ENCODE measurements at places on chromosomes 1 and 21.

- no peak for DNase-seq
Measured at GRCh38 chr21:41280115-41280919, 36.3 kb upstream of the FAM3B start.

DNA sequence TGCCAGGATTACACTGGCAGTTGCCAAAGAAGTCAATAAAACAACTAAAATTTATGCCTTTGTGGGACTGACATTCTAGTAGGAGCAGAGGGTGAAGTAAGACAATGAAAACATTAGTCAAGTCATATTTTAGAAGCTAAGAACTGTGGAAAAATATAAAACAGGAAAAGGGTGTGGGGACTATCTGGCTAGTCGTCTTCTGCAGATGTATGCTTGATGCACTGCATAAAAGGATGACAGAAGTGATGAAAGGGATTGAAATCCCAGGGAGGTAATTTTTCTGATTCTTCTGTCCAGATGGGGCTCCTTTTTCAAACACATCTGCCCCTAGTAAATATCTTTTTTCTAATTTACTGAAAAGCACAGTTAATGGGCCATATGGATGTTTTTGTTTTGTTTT is 706.3 kb downstream of the ADGRL2 start:
- no peak for DNase-seq

DNA sequence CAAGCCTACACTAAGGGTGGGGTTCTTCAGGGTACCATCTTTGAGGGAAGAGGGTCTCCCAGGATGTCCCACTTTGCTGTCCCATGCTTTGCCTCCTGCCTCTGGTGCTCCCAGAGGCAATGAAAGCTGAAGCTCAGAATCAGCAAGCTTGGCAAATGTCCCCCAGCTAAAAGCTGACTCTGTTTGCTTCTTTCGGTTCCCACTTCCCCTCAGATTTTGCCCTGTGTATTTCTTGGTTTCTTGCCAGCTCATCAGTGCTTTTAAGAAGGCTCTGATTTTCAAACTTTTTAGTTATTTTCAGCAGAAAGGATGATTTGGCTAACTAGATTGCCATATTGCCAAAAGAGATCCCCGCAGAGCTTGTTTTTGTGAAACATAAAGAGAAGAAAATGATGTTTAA is 33.1 kb upstream of the COG2 start:
- DNase-seq, result peak; percentile 47

GRCh38 chr1:186213225-186213607 is 161.8 kb downstream of the TPR start:
- no peak for DNase-seq

- DNase-seq, result no peak
Measured at GRCh38 chr21:38816400-38816977, 10.8 kb downstream of the ETS2 start.

GRCh38 chr1:68168545-68169171 is 63.7 kb downstream of the WLS start:
- no peak for DNase-seq

DNA sequence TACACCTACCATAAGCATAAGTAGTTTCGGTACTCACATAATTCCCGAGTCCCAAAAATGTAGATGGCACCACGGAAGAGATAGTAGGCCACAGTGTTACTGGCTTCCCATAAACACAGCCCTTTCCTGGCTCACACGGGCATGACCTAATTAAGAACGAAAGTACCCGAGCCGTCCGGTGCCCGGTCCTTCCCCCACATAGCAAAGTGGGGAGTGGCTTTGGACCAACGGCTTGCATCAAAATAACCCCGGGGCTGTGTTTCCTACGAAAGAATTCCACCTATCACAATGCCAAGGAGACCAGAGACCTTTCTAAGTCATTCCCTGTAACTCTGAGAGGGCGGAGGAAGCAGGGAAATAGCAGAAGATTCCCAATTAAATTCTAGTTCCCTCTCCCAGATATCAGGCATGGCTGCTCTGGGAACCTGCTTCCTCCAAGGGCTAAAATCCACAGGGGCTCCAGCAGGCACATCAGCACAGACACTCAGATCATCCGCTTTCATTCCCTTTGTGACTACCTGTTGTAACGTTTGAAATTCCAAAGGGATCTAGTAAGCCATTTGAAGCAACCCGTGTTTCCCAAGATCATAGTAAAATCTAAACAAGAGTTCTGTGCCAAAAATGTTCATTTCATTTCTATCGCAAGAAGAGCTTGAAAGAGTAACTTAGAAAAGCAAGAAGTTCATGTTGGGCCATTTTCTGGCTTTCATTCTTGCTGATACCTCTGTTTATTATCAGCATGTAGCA is at the start of gene TMPRSS3:
Gene TMPRSS3 (minus strand): TSS at position 148 of the 747 bp plus-strand sequence. CDS start 635 bp downstream, outside the sequence.
- DNase-seq, result no peak

DNA sequence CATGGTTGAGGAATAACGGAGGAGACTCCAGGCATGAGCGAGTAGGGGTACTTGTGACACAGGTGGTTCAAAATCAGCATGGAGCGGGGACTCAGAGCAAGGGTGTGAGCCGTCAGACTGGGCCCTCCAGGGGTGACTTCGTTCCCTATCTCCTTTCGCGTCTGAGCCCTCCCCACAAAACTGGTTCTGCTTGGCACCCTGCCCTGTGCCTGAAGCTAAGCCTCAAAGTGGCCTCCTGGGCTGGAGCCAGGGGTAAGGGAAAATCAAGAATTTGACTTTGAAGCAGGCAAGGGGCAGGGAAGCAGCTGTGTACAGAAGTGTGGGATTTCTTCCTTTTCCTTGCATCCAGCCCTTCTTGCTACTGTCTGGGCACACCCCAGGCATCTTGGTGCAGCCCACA is 331.5 kb upstream of the AJAP1 start:
- DNase-seq, result no peak

GRCh38 chr1:172909606-172910326 is 141.0 kb downstream of the TNFSF18 start:
- DNase-seq, result no peak

- DNase-seq, result no peak
Measured at GRCh38 chr1:78045563-78045925, 222 bp upstream of the GIPC2 start.

DNA sequence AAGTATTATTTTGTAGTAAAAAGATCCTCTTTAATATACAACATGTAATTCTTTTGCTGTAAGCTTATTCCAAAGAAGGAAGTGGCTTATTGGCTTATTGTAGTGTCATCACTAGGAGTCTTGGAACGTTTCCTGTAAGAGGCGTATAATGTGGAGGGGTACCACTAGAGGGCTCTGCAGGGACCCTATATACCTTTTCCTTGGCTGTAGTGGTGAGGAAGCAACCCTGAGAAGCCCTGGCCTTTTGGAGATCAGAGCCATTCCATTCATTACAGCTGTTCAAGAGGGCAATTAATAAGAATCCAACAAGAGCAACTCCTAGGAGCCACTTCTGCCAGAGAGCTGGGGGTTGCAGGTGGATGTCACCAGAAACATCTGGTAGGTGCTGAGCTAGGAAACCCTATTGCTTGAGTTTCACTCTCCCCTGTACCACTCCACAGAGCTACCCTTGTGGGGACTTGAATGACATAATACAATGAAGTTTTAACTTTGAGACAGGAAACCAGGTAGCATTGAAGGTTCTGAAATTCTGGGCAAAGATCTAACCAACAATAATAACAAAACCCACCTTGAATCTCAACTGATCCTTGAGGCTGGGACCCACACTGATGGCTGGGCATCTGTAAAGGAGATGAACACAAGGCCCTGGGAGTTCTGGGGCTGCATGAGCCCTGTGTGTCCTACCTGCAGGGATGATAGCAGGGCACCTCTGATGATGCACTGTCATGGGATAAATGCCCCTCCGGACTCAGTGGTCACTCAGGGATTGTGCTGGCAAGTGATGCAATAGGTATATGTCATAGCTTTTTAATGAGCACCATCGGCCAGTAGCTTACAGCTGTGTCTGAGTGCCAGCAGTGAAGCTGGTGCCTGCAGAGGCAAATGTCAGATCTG is 160.2 kb upstream of the COA6 start:
- DNase-seq, result peak; percentile 79

DNA sequence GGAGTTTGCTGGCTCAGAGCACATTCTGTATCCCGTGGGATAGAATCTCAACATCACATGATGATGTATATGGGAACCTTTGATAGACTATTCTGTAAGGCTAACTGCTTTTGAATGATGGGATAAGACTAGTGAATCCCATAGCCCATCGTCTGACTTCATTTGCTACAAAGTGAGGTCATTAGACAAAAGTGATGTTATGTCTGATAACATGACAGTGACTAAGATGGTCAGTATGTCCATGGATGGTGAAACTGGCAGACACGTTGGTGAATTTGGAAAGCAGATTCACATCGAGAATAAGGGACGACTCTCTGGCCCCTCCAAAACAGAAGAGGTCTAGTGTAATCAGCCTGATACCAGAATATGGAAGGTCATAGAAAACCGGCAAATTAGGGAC is 108.4 kb downstream of the HHAT start:
- DNase-seq, result no peak

- no peak for DNase-seq
Measured at GRCh38 chr21:15768853-15769252, 39.1 kb downstream of the USP25 start.

GRCh38 chr1:92747735-92748134 is 37.2 kb downstream of the EVI5 start:
- peak; percentile 30 for DNase-seq

- DNase-seq, result peak; percentile 1
Measured at GRCh38 chr21:45827302-45827692, 154.3 kb upstream of the COL6A1 start.

DNA sequence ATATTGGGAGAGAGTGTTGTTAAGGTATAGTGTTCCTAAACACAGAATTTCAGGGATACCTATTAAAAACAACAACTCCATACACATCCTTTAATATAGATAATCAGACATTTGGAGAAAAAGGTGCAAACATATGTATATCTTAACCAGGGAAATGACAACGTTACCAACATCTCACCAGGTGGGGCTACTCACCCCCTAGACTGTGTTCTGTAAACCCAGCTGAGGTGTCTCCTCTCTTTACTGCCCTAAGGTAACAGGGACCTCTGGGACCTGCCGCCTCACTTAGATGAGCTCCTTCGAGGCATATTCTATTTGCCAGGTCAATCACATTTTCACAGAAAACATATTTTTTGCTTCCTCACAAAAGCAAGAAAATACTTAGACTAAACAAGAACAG is 13.4 kb downstream of the RRAGC start:
- no peak for DNase-seq

DNA sequence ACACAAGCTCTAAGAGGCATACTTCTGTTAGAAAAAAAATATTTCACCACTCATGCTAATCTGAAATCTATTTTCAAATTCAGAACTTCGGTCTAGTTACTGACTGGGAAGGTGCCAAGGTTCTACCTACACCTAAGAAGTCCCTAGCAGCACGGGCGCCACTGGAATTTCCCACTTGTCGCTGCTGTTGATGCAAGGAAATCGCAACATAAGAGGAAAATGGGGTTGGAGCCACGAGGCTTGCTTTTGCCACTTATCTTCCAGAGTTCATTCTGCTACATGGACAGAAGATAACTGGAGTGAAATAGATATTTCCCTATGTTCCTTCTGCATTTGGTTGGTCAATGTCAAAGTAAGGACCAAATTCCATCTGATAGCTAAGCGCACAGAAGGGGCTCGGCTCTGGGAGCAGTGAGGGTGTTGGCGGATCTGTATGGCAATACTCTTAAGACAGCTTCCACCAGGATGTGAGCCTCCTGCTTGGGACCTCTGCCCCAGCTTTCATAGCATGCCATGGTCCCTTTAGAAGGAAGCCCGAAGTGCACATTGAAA is 47.2 kb downstream of the RCAN1 start:
- DNase-seq, result no peak

DNA sequence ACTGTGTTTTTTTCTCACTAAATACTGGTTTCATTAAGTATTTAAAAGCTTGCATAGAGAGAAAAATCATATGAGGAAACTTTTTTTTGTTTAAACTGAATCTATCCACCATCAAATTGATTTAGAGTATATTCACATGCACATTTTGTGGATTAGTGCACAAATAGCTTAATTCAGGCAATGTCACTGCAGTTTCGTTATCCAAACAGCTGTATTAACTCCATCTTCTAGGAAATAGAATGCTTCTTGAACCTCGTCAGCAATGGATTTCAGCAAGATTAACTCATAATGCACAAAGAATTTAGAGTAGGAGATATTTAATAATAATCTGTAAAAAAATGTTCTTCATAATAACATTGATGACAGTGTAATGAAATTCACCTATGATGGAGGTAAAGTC is 37.5 kb downstream of the NEXN start:
- DNase-seq, result no peak

DNA sequence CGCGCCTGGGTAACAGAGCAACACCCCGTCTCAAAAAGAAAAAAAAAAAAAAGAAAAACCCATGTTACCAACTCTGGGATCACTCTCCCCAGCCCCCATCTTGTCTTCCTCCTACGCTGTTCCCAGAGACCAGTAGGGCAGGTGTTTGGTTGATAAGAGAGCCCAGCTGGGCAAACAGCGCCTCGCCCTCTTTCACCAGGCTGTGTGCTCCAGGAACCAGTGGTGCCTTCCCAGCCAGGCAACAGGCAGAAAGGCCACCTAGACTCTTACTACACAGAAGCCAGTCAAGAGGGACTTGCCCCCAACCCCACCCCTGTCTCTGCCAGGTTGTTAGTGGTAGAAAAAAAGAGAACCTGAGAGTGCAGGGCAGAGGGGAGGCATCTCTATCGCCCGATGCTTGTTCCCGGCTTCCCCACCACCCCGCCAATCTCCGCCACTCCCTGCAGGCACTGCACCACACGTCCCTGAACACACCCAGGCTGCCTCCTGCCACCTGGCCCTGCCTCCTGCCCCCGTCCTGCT is 14.0 kb upstream of the CTRC start:
- DNase-seq, result no peak

DNA sequence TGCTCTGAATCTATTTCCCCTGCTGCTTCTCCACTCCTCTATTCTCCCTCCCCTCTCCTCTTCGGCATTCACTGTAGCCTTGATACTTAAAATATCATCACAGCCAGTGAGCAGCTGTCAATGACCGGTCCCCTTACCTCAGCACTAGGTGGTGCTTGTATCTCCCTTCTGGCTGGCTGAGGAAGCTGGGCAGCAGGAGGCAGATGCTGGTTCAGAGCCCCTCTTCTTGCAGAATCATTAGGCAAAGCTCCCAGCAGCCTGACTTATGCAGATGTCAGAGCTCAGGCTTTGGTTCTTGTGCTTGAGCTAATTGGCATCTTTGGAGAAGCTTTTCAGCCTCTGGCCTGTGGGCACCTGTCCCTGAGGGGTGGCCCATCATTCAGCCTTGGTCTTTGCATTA is 31.9 kb upstream of the KCNA2 start:
- DNase-seq, result no peak

GRCh38 chr1:204194771-204195170 is 1.5 kb downstream of the KISS1 start:
- DNase-seq, result no peak

DNA sequence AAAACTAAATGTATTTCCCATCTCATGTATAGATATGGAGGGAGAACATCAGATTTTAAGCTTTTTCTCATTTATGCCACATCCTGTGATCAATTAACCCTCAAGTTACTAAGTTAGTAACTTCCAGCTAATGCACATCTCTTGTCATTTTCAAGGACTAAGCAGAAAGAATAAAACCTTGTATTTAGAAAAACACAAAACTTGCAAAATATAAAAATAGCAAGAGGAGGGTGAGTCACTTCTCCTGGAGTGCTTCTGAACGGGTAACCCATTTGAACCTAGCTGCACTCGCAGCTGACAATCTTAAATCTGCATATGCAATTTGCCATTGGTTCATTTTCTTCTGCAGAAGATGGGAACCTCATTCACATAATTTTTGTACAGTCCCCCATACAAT is 500.5 kb downstream of the SETD4 start:
- no peak for DNase-seq

Data from inflammatory macrophage treated with lipopolysaccharide for 4 hours (primary cell).